ENCODE measurements at places on chromosomes 3 and 15.

- DNase-seq: peak; percentile 67
- no peaks in the 10 kb centered on the region for H3K36me3 ChIP-seq
- H3K4me1 ChIP-seq: peaks cover 31% of the 10 kb centered on the region
- no peaks in the 10 kb centered on the region for H3K27me3 ChIP-seq
Measured at GRCh38 chr3:52052831-52053306, 3.5 kb downstream of the DUSP7 start.

- no peak overlapping the region for H3K27ac ChIP-seq
- no peak for DNase-seq
- no peak overlapping the region for H3K4me3 ChIP-seq
- H3K36me3 ChIP-seq: no peaks in the 10 kb centered on the region
- no peaks in the 10 kb centered on the region for H3K27me3 ChIP-seq
- H3K4me1 ChIP-seq: no peaks in the 10 kb centered on the region
Measured at GRCh38 chr3:39524107-39524506, 56.6 kb downstream of the MOBP start.

GRCh38 chr15:40248006-40248783 is 9.3 kb downstream of the PAK6 start:
- peak overlapping the region; percentile 54 for H3K27ac ChIP-seq
- no peaks in the 10 kb centered on the region for H3K27me3 ChIP-seq
- H3K4me1 ChIP-seq: peaks cover 3% of the 10 kb centered on the region
- peak; percentile 49 for DNase-seq

DNA sequence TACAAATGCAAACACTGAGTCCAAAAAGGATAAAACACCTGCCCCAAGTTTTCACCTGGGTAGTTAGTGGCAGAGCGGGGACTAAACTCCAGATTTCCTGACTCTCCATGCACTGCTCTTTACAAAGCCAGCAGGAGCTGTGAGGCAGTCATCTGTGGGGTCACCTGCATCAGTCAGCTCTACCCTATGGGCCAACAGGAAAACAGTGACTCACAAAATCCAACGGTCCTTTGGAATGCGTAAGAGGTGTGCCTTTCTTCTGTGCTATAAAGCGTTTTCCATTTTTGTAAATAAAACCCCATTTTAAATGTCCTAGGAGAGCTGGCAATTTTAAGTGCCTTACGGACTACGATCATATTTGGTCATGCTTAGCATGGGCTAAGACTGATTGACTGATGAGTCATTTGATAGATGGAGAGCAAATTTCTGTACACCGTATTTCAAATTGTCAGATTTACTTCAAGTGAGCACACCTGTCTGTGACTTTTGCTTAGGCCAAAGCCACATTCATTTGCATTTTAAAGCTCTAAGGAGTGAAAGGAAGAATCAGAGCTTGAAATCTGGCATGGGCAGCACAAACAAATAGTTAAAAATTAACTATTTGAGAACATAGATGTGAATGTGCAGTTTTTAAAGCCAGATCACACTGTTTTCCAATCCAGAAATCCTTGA is 4.4 kb upstream of the COL8A1 start:
- H3K36me3 ChIP-seq: no peaks in the 10 kb centered on the region
- DNase-seq: no peak
- no peak overlapping the region for H3K27ac ChIP-seq
- H3K4me3 ChIP-seq: no peak overlapping the region

DNA sequence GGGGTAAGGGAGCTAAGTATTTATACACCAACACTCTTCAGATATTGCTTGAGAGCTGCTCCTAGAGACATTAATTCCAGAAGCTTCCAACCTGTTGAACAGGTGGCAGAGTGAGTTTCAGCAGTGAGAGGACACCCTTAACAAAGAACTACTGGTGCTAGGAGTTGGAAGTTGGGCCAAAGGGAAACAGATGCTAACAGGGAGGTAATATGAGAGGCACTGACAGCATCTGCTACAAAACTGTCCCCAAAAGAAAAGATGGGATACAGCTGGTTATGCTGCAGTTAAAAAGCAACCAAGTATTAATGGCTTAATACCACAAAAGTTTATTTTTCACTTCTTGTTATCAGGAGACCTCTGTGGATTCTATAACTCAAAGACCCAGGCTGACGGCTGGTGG is 104.5 kb upstream of the SATB1 start:
- DNase-seq: no peak
- H3K4me3 ChIP-seq: no peak overlapping the region
- no peak overlapping the region for H3K27ac ChIP-seq

GRCh38 chr3:119765239-119765638 is 16.7 kb upstream of the NR1I2 start:
- no peaks in the 10 kb centered on the region for H3K4me1 ChIP-seq
- no peak overlapping the region for H3K27ac ChIP-seq
- H3K36me3 ChIP-seq: no peaks in the 10 kb centered on the region
- H3K4me3 ChIP-seq: no peak overlapping the region

DNA sequence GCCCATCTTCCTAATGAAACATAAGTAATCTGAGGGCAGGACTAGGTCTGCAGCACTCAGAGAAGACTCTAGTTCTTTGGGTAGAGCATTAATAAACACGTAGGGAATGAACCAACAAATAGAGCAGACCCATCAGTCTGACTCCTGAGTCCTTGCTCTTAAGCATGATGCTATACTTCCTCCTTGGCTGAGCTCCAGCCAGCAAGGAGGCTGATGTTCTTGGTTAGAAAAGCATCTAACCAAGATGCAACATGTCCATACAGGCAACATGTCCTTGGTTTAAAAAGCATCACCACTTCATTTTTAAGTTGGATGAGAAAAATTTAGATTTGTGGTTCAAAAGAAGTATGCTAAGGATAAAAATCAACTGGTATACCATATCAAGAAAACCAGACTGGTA is 8.5 kb upstream of the MYH15 start:
- H3K27me3 ChIP-seq: no peaks in the 10 kb centered on the region
- H3K36me3 ChIP-seq: no peaks in the 10 kb centered on the region
- no peak overlapping the region for H3K4me3 ChIP-seq
- H3K27ac ChIP-seq: no peak overlapping the region
- DNase-seq: no peak

- no peaks in the 10 kb centered on the region for H3K27me3 ChIP-seq
- H3K36me3 ChIP-seq: no peaks in the 10 kb centered on the region
- no peak overlapping the region for H3K27ac ChIP-seq
- no peak for DNase-seq
- H3K4me1 ChIP-seq: no peaks in the 10 kb centered on the region
Measured at GRCh38 chr15:99681990-99682389, 51.2 kb downstream of the LYSMD4 start.

- no peak for DNase-seq
- no peak overlapping the region for H3K4me3 ChIP-seq
- H3K27ac ChIP-seq: no peak overlapping the region
- no peaks in the 10 kb centered on the region for H3K27me3 ChIP-seq
Measured at GRCh38 chr3:22239011-22239410, 488.0 kb upstream of the ZNF385D start.

- no peaks in the 10 kb centered on the region for H3K36me3 ChIP-seq
- no peak overlapping the region for H3K4me3 ChIP-seq
- DNase-seq: no peak
- H3K4me1 ChIP-seq: no peaks in the 10 kb centered on the region
Measured at GRCh38 chr15:58442122-58442521, 10.3 kb downstream of the LIPC start.

DNA sequence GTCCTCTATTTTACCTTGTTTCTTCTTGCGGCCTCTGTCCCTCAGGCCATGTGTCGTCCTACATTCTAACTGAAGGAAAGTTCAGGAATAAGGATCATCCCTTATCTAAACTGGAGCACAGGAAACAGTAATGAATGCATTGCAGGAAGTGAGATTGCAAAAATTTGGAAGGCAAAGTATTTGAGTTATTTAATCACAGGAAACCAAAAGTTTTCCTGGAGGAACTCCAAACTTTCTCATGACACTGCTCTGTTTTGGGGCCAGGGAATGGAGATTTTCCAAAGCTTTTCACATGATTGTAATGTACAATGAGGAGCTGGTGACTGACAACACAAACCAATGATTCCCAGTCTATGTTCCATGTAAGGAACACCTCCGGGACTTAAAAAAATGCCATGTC is 57.8 kb upstream of the PLSCR4 start:
- no peaks in the 10 kb centered on the region for H3K36me3 ChIP-seq
- H3K4me1 ChIP-seq: no peaks in the 10 kb centered on the region
- DNase-seq: no peak

- H3K27me3 ChIP-seq: no peaks in the 10 kb centered on the region
- H3K36me3 ChIP-seq: no peaks in the 10 kb centered on the region
- no peaks in the 10 kb centered on the region for H3K4me1 ChIP-seq
- H3K27ac ChIP-seq: no peak overlapping the region
- DNase-seq: no peak
- no peak overlapping the region for H3K4me3 ChIP-seq
Measured at GRCh38 chr15:94383041-94383440, 151.7 kb downstream of the MCTP2 start.

- no peaks in the 10 kb centered on the region for H3K36me3 ChIP-seq
- H3K4me1 ChIP-seq: no peaks in the 10 kb centered on the region
- no peak for DNase-seq
- no peaks in the 10 kb centered on the region for H3K27me3 ChIP-seq
- no peak overlapping the region for H3K27ac ChIP-seq
- no peak overlapping the region for H3K4me3 ChIP-seq
Measured at GRCh38 chr3:194908496-194908895, 222.8 kb downstream of the FAM43A start.

GRCh38 chr3:11513817-11514135 is 129.9 kb downstream of the VGLL4 start:
- H3K4me3 ChIP-seq: no peak overlapping the region
- no peak for DNase-seq
- no peaks in the 10 kb centered on the region for H3K27me3 ChIP-seq
- H3K27ac ChIP-seq: no peak overlapping the region
- H3K4me1 ChIP-seq: no peaks in the 10 kb centered on the region

DNA sequence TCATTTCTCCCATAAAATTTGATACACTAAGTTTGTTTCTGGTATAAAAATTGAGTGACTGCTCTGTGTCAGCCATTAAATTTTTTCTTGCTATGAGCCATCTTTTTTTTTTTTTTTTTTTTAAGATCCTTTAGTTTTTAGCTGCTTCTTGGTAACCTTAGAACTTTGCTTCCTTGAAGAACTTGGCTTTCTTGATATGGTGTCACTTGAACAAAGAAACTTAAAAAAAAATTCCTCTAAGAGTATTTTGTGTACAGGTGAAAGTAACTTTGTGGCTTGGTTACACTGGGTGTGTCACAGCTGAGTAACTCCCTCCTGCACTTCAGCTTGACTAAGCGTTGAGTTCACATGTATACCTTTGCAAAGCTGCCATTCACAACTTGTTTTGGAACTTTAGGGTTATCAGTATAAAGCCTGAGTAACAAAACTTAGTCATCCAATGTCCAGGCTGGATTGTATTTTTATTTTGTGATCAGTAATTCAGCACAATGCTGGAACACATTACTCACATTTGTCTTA is 6.5 kb downstream of the CHD2 start:
- no peaks in the 10 kb centered on the region for H3K36me3 ChIP-seq
- peak overlapping the region; percentile 62 for H3K4me3 ChIP-seq
- no peaks in the 10 kb centered on the region for H3K27me3 ChIP-seq

DNA sequence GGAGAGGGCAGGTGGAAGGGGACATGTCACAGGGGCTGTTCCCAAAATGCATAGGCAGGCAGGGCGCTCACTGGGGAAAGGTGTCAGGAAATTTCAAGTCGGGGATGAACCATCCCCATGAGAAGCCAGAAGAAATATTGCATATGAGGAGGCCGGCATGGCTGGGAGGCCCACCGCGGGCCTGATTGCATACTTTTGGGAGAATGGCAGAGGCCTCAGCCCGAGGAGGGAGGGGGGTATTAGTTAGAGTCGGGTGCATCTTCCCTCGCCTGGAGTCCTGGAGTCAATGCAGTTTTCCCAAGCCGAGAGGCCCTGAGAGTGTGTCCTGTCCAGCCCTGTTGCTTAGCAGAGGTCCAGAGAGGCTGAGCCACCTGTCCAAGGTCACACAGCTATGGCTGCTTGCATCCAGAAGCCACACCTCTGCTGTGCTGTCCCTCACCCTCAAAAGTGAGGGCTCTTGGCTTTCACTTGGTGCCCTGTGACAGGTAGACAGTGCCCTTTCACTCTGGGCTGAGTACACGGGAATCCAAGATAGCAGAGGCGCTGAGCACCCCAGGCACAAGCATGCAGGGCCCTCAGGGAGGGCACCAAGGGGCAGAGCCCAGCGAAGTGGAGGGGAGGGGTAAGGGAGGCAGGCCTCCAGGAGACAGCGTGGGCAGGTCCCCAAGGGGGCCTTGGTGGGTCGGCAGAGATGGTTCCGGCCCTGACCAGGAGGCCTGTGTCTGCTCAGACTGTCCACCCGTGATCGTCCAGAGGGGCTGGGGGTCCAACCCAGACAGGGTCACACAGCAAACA is 48.5 kb downstream of the GRIP2 start:
- H3K27me3 ChIP-seq: no peaks in the 10 kb centered on the region
- H3K36me3 ChIP-seq: no peaks in the 10 kb centered on the region
- no peak for DNase-seq
- no peaks in the 10 kb centered on the region for H3K4me1 ChIP-seq
- H3K4me3 ChIP-seq: no peak overlapping the region

DNA sequence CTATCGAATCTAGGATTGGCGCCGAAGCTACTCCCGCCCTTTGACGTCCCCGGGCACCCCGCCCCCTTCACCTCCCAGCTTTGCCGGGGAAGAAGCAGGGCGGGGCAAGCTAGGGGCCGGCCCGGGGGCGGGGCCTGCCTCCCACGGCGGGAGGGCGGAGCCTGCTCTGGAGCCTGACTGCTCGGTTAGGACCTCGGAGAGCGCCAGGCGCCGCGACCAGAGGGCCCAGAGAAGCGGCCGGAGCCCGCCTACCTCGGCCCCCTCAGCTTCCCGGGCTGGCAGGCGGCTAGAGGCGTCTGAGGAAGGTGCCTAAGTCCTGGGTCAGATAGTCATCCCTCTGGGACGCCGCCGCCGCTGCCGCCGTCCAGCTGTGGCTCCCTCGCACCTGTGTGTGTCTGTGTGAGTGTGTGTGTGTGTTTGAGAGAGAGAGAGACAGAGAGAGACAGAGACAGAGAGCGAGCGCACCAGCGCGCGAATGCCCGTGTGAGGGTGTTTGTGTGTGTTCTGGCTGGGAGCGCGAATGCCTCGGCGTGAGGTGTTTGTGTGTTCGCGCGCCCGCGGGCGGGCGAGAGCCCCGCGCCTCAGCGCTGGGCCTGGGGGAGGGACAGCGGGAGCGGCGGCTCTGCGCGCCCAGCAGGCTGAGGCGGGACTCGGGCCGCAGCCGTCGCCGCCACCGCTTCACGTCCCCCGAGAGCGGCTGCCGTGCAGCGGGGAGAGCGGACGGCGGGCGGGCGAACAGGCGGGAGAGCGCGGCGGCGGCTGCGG is at the start of gene STXBP5L:
STXBP5L (plus strand) TSS at position 176 of the 765 bp plus-strand sequence. CDS start 1,374 bp downstream, outside the sequence.
- H3K4me3 ChIP-seq: peak within 1 kb of the TSS; percentile 53
- H3K36me3 ChIP-seq: no peaks in the 10 kb centered on the region
- peak; percentile 65 for DNase-seq
- no peaks in the 10 kb centered on the region for H3K27me3 ChIP-seq
- no peaks in the 10 kb centered on the region for H3K4me1 ChIP-seq
- no peak within 1 kb of the TSS for H3K27ac ChIP-seq

- no peak for DNase-seq
- H3K36me3 ChIP-seq: no peaks in the 10 kb centered on the region
- no peak overlapping the region for H3K4me3 ChIP-seq
- H3K27ac ChIP-seq: no peak overlapping the region
- no peaks in the 10 kb centered on the region for H3K4me1 ChIP-seq
Measured at GRCh38 chr3:46299608-46300460, 54.1 kb upstream of the CCR2 start.

Data from breast epithelium (tissue), 4 donors.